ENCODE measurements at places on chromosomes 4 and X.

- peak; percentile 44 for DNase-seq
Observed at GRCh38 chr4:3462790-3463415, at the start of gene DOK7. TSS of gene DOK7 (plus strand) at chr4:3463306. CDS start at chr4:3463376, 70 bp downstream.

DNA sequence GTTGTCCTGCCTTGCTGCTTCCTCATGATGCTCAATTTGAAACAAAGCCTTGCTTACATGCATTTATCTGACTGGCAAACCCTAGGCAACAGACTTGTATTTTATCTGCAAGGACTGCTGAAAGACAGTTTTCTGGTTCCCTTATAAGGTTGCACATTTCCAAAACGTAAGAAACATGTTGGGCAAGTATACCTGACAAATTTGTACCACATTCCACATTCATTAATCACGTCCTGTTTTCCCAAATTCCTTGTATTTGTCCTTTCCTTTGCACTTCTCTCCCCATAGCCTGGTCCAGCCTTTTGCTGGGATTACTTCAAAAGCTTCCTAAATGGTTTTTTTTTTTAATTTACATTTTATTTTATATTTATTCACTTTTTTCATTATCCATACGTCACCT lies 310.1 kb downstream of the PPP3CA start:
- no peak for DNase-seq

DNA sequence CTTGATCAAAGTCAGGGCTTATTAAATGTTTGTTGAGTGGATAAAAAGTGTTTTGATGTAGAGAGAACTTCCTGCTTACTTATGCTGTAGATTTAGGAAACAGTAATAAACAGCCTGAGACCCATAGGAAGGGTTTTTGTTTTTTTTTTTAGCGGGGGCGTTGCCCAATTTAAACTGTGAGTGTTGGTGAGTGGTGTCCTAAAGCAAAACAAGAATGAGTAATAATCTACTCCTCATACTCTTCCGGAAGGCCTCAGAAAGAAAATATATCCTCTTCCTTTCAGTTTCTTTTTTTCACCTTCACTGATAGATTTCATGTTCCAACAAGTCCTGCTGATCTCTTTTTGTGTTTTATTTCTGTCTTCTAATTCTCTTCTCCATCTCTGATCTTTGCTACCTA lies 104.4 kb upstream of the SCML1 start:
- DNase-seq, result no peak

- no peak for DNase-seq
Observed at GRCh38 chrX:2401201-2401589, 99.6 kb downstream of the DHRSX start.

DNA sequence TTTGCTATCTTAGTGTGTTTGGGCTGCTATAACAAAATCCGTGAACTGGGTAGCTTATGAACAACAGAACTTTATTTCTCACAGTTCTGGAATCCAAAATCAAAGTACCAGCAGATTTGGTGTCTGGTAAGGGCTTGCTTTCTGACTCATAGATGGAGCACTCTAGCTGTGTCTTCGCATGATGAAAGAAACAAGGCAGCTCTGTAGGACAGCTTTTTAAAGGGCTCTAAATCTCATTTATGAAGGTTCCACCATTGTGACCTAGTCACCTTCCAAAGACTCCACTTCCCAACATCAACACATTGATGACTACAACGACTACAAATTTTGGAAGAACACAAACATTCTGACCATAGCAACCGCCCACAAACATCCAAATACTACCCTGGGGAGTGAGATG lies 158.6 kb upstream of the LCORL start:
- no peak for DNase-seq

DNA sequence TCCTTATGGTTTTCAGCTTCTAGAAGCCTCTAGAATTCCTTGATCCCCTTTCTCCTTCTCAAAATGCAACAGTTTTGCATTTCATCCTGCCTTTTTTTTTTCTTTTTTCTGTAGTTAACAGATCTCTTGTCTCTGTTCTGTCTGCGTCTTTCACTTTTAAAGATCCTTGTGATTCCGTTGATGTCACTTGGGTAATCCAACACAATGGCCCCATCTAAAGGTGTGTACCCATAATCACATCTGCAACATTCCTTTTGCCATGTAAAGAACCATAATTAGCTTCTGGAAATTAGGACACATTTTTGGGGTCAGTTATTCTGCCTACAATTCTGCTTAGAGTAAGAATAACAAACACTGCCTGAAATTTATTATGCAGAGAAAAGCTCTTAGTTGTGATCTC lies 1180.9 kb upstream of the ADGRL3 start:
- no peak for DNase-seq

DNA sequence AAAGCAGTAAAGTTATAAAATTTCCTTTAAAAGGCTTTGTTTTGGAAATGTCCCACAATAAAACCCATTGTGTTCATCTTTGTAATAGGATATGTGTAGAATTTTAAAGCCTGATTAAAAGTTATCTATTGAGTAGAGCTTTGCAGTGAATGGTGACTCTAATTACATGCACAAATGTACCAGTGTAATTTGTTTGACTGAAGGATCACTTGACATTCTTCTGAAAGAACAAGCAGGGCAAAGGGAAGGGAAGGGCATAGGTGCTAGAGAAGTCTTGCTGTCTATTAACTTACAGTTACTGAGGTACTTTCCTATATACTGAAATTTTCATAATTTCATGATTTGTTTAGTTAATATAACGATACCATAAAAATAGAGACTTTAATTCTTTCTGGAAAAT lies 70.8 kb downstream of the STIM2 start:
- no peak for DNase-seq

DNA sequence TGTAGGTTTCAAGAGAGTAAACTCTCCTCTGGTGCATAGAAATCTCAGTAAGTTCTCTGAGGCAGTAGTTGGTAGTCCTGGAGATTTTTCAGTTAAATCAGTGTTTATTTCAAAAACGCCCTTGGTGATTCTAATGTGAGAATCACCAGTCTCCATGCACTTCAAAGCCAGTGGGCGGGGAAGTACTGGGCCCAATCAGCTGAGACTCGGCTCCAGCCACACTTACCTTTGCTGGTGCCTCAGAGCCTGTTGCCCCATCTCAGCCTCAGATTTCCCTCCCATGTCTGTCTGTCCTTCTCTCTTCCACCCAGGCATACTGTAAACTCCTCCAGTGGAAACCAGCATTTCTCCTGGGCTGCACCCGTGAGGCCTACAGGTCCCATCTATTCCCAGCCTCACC lies 7.4 kb upstream of the MGST2 start:
- no peak for DNase-seq

DNA sequence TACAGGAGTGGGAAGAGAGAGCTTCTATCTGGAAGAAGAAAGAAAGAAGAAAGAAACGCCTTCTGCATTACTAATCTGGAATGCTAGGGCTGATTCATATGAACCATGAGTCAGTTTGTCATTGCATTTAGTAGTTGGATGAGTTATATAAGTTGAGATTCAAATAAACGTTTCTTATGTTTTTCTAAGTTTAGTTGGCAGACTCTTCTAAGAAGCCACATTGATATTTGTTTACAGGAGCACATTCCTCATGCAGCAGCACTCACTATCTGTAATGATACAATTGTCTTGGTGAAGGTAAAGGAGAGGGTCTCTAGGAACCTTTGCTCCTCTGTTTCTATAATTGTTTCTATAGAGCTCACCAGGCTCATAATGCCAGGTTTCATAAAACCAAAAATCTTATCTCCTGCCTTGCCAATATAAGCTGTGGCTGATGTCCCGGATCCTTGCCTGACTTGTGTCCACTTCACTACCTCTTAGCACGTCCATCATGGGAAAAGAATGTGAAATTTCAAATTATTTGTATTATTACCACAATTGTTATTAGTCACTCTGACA lies 39.5 kb downstream of the HOPX start:
- DNase-seq, result no peak

GRCh38 chr4:10893395-10893794 lies 208.8 kb upstream of the CLNK start:
- DNase-seq, result no peak

DNA sequence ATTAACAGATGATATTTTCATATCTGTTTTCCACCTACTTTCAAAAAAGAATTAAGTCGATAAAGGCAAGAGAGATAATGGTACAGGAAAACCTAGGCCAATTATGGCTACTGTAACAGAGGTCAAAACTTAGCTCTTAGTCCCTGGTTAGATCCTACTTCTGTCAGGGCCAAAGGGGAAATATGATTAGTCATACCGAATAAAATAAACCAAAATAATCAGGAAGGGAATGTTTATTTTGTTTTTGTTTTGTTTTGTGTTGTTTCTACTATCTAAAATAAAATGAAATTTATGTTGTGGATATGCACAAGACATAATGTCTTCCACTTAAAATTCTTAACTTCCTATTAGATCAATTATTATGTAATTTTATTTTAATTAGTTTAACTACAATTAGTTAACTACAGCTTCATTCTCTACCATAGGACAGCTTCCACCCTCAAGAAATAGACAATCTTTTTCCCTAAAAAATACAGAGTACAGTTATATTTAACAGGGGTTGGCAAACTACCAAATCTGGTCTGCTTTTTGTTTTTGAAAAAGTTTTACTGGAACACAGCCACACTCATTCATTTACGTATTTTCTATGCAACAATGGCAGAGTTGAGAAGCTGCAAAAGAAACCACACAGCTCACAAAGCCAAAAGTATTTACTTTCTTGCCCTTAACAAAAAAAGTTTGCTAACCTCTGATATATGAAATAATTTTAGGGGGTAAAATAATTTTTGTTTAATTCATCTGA lies 25.4 kb downstream of the TMEM47 start:
- DNase-seq, result no peak

GRCh38 chr4:125132729-125133128 lies 182.0 kb upstream of the FAT4 start:
- no peak for DNase-seq

DNA sequence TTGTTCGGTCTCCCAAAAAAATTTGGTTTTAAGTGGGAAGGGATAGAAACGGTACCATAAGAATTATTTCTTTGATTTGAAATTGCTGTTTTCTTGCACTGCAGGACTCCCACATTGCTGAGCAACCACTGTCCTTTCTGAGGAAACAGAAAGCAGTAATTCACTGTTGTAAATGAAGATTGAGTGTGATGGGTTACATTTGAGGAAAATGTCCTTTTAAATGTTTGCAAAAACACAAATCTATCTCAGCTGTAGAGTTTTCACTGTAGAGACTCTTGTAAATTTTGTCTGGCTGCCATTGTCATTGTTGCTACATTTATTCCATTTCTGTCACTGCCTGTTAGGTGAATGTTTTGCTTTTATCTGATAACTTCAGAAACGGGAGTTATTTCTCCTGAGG lies 105.2 kb downstream of the FRAS1 start:
- no peak for DNase-seq

- peak; percentile 81 for DNase-seq
Observed at GRCh38 chr4:108492816-108493595, 127.4 kb upstream of the RPL34 start.

- no peak for DNase-seq
Observed at GRCh38 chr4:57672846-57673433, 562.8 kb upstream of the IGFBP7 start.

- no peak for DNase-seq
Observed at GRCh38 chr4:28799696-28800095, 1920.5 kb upstream of the PCDH7 start.

DNA sequence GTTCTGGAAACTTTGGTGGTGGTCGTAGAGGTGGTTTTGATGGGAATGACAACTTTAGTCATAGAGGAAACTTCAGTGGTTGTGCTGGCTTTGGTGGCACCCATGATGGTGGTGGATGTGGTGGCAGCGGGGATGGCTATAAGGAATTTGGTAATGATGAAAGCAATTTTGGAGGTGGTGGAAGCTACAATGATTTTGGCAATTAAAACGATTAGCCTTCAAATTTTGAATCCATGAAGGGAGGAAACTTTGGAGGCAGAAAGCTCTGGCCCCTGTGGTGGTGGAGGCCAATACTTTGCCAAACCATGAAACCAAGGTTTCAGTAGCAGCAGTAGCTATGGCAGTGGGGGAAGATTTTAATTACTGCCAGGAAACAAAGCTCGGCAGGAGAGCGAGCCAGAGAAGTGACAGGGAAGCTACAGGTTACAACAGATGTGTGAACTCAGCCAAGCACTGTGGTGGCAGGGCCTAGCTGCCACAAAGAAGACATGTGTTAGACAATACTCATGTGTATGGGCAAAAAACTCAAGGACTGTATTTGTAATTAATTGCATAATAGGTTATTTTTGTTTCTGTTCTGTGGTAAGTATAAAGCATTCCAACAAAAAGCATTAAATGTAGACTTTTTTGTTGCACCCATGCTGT lies 23.2 kb upstream of the SOD3 start:
- DNase-seq, result no peak

DNA sequence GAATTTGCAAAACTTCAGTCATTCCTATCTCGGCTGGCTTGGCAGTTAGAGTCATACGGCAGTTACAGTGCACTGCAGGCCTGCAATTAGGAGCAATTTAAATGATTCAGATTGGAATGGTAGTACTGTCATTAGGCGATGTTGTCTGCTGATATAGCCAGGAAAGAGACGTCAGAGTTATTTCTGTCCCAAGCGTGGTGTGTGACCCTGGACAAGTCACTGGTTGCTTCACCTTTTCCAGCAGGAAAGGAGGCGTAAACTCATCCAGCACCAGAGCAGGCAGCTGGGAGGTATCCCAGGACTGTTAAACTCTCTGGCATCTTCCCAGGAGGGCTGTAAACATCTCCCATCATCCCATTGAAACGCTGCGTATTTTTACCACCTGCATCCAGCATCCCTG lies 836 bp upstream of the LNX1 start:
- no peak for DNase-seq

DNA sequence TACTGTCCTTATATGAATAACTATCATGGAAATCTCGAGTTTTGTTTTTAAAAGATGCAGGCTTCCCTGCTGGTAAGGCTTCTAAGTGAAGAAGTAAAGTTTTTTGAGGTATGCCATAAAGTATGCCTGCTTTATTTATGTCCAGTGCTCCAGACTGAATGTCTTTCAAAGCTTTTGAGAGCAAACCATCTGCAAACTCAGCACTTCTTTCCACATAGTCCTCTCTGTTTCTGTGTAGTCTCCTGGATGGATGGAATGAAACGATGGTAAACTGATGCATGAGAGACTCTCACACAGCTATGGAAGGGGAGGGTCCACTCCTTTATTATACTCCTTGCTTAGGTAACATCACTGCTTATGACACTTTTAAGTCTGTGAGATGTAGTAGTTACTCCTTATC lies 73.7 kb downstream of the NCAPG start:
- no peak for DNase-seq

DNA sequence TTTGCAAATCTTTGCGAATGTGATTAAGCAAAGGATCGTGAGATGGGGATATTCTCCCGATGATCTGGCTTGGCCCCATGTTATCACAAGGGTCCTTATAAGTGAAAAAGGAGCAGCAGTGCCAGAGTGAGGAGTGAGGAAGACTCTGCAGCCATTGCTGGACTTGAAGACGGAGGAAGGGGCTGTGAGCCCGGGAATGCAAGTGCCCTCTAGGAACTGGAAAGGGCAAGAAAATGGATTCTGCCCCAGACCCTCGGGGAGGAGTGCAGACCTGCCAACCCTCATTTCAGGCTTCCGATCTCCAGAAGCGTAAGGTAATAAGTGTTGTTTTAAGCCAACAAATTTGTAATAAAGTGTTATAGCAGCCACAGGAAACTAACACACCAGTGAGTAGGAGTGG lies 76.3 kb downstream of the EVC start:
- DNase-seq, result no peak

- no peak for DNase-seq
Observed at GRCh38 chr4:63786171-63786570, 623.1 kb downstream of the TECRL start.

All from WTC11 (cell line).